Hematopoietic multipotent progenitor cell treated with erythropoietin and hydrocortisone succinate and interleukin-3 and kit ligand, for 17 days (in vitro differentiated cells): ENCODE measurements at places on chromosomes 13 and 19.

DNA sequence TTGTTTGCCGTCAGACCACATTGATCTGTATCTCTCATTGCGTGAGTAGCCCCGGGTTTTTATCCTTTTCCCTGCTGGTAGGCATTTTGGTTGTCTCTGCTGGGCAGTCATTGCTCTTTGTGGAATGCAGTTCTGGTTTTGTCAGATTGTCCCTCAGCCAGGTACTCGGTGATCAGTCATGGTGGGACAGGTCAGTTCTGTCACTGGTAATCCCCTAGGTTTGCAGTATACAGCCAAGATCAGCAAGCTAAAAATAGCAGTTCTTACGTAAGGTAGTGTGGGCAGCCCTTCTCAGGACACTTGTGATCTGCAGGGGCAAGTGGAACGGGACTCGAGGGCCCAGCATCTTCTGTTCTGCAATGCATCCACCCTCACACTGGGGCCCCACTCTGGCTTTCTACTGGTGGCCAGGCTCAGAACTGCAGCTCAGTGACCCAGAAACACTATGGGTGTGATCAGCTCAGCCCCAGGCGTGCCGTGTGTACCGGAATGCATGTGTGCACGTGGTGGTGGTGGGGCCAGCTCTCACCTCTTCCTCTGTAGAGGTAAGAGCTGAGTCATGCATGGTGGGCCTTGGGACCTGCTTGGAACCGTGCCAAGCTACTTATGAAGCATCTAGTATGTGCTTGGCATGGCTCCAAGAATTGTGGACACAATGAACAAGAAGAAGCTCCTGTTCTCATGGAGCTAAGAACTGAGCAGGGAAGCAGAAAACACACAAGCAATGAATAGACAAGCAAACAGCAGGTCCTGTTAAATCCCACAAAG is 6.3 kb downstream of the PLEKHF1 start:
- DNase-seq = peak; percentile 10

DNA sequence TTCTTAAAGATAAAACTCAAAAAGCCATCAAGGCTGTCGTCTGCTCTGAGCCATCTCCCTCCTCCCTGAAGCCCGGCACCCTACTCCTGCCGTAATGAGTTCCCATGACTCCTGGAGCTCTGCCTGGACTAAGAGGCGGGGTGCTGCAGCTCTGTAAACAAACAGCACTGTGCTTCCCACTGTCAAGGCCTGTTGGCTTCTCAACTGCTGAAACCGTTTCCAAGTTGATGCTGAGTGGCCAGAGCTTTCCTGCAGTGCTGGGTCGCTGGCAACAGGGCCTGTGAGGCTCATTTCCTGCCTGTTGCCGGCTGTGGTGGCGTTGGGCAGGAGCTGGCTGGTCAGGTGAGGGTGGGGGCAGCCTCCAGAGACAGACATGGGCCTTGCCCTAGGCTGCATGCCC is 26.7 kb upstream of the ISYNA1 start:
- no peak for DNase-seq

DNA sequence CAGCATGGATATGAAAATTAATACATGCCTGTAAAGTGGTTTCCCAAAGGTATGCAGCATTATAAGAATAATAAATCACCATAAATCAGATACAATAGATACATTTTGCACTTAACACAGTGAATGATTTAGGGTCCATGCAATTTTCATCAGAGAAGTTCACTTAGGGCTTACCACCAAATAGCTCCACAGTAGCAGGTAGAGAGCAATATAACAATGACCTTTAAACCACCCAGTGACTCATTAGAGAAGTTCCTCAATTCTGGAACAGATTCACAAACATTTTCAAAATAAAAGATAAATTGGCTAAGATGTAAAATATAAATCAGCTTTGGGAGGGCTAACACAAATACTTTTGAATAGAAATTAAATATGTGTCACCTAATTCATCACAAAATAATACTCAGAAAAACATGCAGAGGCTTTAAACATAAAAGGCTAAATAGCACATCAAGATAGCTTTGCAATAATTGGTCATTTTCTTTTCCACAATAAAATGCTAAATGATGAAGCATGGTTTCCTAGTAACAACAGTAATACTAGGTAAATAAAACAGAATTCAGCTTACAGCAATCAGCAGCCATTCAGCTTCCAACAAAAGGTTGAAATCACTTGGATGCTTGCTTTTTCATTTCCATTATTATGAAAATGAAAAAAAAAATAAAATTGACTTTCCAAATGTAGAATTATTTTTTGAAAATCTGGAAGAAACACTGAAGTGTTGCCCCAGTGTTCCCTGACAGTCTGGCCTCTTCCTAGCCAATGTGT is 84.3 kb upstream of the NBEA start:
- DNase-seq = no peak

DNA sequence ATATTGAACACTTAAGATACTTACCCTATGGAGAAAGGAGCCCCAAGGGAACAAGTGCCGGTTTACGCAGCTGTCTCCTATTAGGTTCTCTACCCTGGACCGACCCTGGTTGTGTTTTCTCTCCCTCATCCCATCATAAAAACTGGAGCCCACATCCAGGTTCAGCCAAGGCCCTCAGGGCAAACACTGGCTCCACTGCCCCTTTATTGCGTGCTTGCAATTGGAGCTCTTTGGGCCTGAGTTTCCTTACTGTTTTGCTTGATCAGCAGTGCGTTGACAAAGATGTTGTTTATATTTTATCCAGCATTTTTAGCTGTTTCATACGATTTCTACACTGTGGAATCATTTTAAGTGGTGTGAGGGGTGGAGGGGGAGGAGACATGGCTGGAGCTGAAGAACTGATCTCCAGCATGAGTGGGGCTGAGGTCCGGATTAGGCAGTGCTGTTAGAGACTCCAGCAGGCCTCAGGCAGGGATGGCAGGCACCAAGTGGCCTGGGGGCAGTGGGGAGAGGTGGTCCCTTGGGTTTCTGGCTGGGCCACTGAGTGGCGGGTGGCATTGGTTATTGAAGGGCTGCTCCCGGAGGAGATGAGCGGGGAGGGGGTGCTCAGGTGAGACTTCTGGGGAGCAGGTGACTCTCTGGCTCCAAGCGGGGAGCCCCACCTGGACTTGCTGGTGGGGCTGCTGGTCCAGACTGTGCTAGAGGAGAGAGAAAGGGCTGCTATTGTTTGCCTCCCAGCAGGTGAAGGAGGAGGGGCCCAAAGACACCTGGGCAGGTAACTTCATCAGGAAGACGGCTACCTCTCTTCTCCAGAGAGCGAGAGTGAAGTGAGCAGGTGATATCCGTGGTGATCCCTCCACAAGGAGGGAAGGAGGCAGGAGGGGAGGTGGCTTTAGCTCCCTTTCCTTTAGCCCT is 62.4 kb upstream of the RNF113B start:
- DNase-seq = no peak

DNA sequence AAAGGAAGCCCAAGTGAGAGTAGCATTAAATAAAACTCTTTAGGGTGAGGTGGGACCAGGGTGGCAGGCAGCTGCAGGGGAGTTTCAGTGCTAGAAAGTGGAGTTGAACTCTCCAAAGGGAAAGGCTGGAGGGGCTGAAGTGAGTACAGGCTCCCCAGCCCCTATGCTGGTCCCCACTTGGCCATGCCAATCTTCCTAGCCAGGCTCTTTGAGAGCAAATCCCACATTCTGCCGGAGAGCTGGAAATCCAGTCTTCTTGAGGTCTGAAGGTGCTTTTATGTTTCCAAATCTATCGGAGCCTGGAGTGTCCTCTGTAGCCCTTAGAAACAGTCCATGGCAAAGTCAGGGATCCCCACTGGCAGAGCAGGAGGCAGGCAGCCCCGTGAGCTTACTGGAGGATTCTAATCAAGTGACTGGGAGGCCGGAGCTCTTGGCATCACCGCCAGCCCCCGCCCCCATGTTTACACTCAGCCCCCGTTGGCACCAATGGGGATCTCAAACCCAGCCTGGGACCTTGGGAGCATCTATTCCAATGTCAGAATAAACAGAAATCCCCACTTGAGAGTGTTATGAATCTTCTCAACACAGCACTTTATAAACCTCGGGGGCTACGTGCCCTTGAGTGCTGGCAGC is 18.3 kb downstream of the ZNF536 start:
- no peak for DNase-seq

- no peak for DNase-seq
These were observed 20.8 kb upstream of the AMER2 start for GRCh38 chr13:25192936-25193335.

DNA sequence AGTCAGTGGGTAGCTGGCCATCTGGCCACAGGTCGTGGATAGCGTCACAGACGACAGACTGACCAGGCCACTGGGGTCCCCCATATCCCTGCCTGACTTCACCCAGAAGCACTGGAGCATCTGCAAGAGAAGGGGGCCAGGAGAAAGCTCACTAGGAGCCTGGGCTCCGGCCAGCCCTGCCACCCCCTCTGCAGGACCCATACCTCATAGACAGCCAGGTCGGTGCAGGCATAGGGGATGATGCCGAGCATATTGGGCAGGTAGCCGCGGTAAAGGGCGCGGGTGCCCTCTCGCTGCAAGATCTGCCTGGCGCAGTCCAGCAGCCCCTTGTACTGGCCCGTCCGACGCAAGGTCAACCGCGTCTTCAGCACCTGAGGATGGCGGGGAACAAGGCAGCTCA is 2.5 kb upstream of the KHSRP start:
- no peak for DNase-seq

GRCh38 chr13:74329962-74330361 is 195.8 kb upstream of the KLF12 start:
- DNase-seq = no peak

DNA sequence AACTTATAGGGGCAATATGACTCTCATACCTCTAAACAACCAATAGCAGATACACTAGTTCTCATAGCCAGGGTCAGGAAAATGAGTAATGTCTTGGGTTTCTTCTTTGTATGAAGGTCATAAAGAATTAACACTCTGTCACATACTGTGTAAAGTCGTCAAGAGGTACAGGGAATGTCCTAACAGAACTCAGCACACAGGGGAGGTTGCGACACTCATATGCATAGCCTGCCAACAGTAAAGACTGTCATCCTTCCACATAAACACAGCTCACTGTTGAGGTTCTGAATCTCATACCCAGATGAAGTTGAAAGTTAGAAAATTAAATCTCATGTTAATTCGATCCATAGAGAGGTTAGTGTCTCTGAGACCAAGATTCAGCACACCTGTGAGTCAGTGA is 34.2 kb upstream of the ZNF254 start:
- DNase-seq = no peak
